ENCODE measurements at places on chromosomes 3 and 15.

DNA sequence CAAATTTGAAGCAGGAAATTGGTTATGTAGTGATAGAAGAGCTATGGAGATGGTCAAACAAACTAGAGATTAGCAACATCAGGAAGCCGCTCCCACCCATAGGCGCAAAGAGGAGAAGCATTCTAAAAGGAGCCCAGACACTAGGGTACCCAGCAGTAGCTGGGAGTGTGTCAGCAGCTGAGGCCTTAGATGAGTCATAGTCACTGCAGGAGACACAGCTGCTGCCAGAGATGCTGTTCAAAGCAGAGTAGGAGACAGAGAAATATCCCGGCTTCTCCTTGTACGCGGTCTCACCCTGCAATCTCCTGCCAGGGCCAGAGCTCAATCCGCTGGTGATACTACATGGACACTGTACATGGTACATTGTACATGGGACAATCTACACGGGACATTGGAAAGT lies 61.9 kb downstream of the VGLL3 start:
- DNase-seq = peak; percentile 18

GRCh38 chr15:41967506-41968206 lies 4.7 kb downstream of the EHD4 start:
- DNase-seq = no peak

- DNase-seq = no peak
These were observed 3.3 kb downstream of the C15orf61 start for GRCh38 chr15:67524235-67524634.

DNA sequence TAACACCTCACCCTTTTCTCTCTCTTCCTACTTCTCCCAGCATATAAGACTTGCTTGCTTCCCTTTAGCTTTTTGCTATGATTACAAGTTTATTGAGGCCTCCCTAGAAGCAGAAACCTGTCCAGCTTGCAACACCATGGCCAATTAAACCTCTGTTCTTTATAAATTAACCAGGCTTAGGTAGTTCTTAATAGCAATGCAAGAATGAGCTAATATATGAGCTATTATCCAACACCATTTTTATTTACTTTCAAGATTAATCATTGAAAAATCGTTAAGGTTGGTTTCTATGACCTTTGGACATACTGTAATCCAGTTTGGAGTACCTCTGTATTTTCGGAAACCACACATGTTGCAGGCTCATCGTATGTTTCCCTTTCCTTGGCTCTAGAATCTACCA lies 643.1 kb downstream of the ZPLD1 start:
- no peak for DNase-seq

DNA sequence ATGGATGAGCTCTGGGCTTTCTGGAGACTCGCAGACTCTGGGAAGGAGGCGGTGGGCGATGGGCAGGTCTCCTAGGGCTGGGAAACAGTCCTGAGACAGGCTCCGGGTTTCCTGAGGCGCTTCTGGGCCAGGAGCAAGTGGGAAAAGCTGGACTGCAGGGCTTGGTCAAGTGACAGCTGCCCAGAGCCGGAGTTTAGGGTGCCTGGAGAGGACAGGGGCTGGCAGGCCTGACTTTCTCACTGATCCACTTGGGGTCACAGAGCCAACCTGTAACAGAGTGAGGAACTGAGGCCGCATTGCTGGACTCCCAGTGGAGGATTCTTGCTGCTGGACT lies 107.9 kb downstream of the APBA2 start:
- DNase-seq = no peak

GRCh38 chr3:170038434-170039110 lies 777 bp downstream of the GPR160 start:
- DNase-seq = peak; percentile 61

GRCh38 chr3:177308911-177309310 lies 111.6 kb upstream of the TBL1XR1 start:
- DNase-seq = peak; percentile 42

DNA sequence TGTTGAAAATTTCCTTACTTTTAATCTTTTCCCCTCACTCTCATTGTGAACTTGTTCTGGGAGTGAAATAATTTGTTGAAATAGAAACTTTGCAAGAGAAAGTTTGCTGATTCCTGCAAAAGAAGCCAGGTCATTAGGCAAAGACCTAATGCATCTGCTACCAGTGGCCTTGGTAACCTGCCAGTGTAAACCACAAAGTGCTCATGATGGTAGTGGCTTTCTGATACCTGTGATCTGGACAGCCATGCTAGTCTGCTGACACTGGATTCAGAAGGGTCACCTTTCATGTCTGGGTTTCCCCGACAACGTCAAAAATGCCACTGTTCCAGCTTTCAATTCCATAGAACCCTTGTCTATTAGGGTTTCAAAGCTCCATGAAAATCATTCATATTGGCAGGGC lies 123.7 kb upstream of the MCTP2 start:
- DNase-seq = no peak

DNA sequence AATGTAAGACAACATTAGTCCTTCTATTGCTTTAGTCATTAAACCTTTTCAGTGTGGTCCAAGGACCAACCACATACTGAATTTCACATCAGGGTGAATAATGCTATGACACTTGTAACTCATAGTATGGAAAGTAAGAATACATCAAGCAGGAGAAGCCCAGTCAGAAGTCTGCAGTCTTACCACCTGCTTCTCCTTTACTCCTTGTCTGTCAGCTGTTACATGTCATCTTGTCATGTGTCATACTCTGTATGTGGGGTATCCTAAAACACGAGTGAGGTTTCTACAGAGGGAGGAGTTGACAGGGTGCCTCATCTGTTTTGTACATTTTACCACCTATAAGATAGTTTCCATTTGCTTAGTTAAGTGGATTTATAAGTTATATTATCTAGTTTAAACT lies 32.8 kb upstream of the EID1 start:
- no peak for DNase-seq

DNA sequence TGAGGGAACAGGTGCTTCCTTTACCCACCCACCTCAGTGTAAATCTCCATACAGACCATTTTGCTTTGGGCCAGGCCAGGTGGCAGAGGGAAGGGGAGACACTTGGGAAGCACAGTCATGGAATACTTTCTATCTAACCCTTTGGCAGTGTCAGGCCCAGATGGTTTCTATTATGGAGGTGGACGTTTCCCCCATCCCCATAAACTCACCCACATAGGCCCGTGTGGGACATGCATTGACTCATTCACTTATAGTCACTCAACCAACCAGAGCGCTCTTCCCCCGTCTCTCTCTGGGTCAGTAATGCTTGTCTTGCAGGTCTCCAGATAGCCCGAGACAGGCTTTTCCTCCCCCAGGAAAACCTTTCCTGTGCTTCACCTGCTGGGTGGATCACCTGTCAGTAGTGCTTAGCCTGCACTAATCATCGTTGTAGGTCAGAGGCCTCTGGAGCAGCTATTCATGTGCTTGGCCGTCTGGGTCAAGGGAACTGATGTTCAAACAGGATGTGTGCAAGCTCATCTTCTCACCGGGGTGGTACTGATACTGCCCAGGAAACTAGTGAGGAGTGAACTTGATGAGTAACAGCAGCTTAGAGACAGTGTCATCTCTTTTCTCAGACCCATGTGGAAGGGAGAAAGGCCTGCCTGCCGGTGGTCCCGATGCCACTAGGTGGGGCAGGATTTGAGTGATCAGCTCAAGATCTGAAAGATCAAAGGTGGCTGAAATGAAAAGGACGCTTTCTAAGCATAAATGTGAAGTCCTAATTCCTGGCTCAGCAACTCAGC lies 67.1 kb downstream of the CEMIP start:
- no peak for DNase-seq

DNA sequence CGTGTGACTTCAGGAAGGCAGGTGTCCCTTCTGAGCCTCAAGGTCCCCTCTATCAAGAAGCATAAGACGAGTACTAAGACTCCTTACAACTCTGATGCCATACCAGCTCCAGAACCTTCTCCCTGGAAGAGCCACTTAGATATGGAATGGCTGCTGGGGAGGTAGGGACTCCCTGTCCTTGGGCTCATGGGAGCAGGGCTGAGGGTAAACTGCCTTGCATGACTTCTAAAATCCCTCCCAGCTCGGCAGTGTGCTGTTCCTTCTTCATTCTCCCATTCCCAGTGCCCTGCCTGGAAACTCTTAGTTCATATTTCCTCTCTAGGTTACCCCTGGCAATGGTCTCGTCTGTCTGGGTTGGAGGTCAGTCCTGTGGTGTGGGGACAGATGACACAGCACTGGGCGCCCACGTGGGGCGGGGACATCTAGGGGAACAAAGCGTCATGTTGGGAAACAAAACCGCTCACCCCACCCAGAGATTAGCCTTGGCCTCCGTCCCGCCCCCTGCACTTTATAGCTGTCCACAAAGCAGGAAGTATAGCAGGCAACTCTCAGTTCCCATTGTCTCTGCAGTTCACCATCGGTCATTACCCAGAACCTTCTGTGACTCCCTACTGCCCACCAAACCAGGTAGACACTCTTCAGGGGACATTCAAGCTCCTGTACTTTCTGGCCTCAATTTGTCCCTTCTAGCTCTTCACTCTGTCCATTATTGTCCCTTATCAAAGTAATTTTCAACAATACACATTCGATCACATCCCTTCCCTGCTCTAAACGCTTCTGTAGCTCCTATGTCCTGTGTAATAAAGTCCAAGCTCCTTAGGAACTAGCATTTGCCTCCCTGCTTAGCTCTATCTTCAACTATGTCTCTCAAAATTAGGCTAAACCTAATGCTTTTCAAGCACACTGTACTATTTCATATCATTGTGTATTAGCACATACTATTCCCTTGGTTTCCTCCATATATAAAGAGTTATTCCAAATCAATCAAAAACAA lies 73.8 kb downstream of the IQSEC1 start:
- no peak for DNase-seq

- DNase-seq = no peak
These were observed 881.5 kb downstream of the VGLL3 start for GRCh38 chr3:86109434-86109833.

DNA sequence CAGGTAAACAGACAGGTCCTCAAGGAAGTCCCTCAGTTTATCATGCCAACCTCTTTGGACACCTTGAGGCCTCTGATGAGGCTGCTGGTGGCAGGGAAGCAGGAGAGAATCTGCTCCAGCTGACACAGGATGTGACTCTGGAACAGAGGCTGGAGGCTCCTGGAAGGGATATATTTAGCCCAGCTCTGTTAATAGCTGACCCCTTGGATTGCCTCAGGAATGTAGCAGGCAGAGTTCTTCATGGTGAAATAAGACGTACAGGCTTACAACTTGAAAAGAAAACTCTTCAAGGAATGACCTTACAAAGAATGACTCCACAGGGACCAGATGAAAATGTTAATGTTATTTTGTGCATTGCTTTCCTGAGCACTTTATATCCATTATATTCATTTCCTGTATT lies 90.5 kb downstream of the AQP9 start:
- peak; percentile 50 for DNase-seq

DNA sequence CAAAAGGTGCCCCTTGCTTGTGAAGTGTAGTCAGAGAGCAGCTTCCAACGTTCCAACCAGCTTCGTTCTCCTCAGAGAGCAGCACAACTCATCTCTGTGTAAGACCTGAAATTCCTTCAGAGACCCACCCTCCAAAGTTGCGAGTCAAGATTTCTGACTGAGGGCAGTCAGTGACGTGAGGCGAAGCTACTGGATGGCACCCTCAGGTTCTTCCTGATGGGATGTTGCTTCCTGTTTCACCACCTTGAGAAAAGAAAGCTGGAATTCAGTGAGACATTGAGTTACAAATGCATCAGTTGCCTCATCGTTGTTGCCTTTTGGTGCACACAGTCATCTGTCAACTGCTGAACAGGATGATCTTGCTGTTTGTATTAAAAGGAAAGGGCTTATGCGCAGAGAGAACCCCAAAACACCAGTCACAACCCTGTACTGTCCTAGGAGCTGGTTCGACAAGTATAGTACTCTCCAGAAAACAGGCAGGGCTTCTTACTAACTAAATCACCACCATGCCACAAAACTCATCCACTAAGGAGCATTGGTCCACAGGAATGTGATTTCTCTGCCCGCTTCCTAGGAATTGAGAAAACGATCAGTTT lies at the start of gene CERS3:
Gene CERS3, minus strand, starts transcription at position 118 of the 596 bp plus-strand sequence. CDS start 27,101 bp downstream, outside the sequence.
- DNase-seq = no peak

DNA sequence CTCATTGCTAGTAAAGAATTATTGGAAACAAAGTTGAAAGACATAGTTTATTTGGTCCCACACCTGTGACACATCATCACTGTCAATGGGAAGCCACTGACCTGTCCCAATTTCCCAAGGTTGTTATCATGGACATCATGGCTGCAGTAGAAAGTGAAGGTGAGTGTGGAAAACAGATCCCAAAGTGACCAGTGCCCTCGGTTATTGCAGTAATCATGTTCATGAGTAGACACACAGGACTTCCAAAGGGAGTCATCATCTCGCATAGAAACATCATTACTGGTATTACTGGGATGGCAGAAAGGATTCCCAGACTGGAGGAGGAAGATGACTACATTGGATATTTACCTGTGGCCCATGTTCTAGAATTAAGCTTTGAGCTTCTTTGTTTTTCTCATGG lies 14.7 kb downstream of the TF start:
- DNase-seq = no peak

- peak; percentile 71 for DNase-seq
These were observed 92.0 kb downstream of the SNRK start for GRCh38 chr3:43378066-43378935.

DNA sequence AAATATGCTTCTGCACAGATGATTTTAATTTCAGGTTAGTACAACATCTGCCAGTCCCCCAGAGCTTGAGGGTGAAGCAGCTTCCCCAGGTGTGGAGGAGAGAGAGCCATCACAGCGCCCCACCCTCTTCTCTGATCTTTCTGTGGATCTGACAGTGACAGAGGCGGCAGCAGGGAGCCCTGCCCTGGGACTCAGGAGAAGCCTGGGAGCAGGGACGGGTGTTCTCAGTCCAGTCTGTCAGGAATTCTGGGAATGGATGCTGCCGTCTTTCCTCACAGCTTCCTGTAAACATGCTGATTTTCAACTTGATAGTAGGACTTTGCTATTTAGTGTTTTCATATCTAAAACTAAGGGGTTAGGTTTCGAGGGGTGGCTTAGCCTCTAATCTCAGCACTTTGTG lies 11.4 kb upstream of the RAB8B start:
- DNase-seq = peak; percentile 62

DNA sequence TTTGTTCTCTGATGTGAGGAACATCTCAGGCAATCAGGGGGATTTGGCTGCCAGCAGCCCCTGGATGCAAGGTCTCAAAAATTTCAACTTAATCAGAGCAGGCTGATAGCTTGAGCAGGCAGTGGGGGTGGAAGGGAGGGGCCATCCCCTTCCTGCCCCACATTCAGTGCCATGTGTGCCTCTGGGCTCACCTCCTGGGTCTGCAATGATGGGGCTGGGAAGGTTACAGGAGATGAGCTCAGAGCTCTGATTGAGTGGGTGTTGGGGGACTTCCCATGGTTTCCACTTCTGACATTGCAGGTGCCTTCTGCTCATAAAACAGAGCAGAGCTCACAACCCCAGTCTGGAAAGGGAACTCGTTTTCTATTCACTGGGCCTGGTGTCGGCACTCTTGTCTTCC lies 37.0 kb downstream of the PARP16 start:
- DNase-seq = no peak

GRCh38 chr15:79378394-79379109 lies 53.6 kb upstream of the MINAR1 start:
- no peak for DNase-seq
